ENCODE measurements at places on chromosomes 3 and 15. TPM values are rescaled to one million over a fixed set of nuclear protein-coding genes. Genes with fewer than 3 reads are reported as not detected.
A peak's percentile ranks its signal among the peaks of the same experiment; 100 is the strongest.

Gene DNAH12
- total RNA-seq = not detected

Gene LPP
- total RNA-seq = 35.2 TPM

Gene SCN10A
- not detected for total RNA-seq

Gene INSYN1
- total RNA-seq = 14.2 TPM

Gene DVL3
- 55.5 TPM for total RNA-seq

Gene CDCP1
- total RNA-seq = 17.4 TPM

Gene STX19
- total RNA-seq = not detected

Gene APEH
- total RNA-seq = 202 TPM

- DNase-seq = no peak
These were observed 1.5 kb downstream of the RPL35A start for GRCh38 chr3:197951392-197951990.

DNA sequence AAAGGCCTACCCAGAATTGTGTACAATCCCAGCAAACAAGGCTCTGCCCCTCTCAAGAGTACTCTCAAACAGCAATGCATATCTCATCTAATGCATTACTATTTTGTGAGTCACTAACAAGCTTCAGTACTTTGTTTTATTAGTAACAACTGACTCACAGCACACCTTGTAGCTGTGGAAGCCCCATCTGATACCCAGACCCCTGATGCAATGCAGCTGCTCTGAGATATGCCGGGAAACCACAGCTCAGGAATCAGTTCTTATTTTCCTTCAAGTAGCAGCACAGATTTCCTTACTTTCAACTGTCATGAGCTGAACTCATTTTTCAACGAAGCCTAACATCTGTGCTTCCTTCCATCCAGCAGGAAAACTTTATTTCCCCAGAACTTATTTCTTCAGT lies 37.8 kb downstream of the CCNL1 start:
- DNase-seq = no peak

DNA sequence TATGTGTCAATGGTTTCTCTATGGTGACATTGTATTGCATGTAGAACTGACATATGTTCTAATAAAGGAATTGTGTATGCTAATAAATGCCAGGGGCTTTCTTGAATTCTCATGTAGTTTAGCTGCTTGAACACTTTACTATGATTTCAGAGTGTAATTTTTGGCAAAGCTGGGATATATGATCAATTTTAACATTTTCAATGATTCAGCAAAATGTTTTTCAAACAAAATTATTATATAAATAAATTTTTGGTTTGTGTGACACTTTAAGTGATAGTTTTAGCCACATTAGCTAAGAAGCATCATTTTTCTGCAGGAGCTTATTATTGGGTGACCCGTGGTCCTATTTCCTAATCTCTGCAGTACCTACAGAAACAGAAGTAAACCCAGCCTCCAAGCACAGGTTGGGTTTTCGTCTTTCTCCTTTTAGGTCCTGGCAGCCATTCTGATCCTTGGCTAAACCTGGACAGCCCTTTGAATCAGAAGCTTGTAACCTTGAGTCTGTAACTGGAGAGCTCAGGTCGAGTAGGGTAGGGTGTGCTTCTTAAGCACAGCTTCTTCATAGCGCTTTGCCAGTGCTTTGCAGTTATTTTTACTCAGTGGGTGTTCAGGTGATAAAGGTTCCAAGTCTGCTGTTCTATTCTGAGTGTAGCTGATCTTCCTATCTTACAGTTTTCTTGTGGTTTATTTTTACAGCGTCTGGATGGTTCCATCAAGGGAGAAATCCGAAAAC lies 74.2 kb downstream of the CHD2 start:
- no peak for DNase-seq

- peak; percentile 96 for DNase-seq
These were observed 4.0 kb downstream of the CCDC51 start for GRCh38 chr3:48435774-48436476.

- no peak for DNase-seq
These were observed 970.6 kb downstream of the DIPK2A start for GRCh38 chr3:144942093-144942837.

- DNase-seq = no peak
These were observed 40.1 kb downstream of the RPN1 start for GRCh38 chr3:128610451-128611070.

- no peak for DNase-seq
These were observed 407.8 kb downstream of the TUSC7 start for GRCh38 chr3:117117188-117117936.

DNA sequence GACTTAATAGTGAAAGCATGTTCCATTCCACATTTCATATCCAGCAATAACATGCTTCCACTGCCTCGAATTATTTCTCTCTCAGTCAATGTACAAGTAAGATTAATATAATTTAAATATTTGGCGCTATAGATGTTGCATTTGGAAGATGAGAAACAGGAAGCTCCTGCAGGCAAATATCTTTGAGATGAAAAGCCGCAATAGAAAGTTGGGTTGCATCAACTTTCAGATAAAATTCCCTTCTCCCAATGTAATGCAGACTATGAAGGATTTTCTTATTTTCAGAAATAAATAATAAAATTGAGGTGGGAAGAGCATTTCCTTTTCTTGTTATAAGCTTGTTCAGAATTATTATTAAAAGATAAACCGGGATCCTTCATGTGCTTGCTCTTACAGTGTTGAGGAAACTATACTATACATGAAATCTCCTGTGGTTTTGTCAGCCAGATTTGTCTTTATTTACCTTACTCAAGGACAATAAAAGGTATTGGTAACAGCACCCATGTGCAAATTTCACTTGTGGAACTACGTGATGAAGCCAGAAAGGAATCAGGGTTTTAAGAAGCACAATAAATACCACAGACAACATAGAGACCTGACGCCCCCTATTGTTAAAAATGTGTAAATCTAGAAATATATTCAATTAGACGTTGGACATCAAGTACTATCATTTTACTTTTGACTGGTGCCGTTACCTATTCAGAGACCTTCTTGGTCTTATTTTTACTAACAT lies 307.0 kb downstream of the ARPP21 start:
- DNase-seq = peak; percentile 66

DNA sequence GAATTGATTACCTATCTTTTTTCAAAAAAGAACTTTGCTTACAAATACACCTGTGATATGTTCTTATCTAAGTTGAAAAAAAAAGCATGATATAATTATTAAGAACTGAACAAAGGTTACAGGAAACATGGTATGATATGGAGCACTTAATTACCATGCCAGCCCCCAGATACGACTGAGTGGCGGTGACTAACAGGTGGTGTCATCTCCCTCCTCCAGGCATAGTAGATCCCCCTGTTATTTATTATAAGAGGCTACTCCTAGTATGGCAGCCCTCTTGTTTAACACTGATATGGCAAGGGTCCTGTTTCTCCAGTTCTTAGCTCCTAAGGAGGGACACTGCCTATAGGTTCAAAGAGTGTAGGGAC lies 31.0 kb upstream of the TM4SF4 start:
- no peak for DNase-seq

DNA sequence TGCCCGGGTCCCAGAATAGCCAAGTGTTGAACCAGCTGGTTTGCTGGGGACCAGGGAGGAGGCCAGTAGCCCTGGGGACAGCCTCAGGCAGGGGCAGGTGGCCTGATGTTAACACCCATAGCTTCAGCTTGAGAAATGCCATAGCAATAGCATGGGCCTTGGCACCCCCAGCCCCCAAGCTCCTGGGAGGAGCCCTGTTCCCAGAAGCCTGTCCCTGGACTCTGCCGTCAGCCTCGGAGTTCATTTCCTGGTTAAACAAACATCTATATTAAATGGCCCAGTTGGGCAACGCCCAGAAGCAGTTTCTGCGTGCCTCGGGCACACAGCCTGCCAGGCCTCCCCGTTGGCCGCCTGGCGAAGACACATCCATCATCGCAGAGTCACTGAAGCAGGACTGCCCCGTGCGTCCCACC lies 58.2 kb downstream of the FGD5 start:
- DNase-seq = no peak

GRCh38 chr3:141104151-141104821 lies 53.1 kb downstream of the SPSB4 start:
- DNase-seq = no peak

- no peak for DNase-seq
These were observed 13.4 kb downstream of the B4GALT4 start for GRCh38 chr3:119227070-119227850.

DNA sequence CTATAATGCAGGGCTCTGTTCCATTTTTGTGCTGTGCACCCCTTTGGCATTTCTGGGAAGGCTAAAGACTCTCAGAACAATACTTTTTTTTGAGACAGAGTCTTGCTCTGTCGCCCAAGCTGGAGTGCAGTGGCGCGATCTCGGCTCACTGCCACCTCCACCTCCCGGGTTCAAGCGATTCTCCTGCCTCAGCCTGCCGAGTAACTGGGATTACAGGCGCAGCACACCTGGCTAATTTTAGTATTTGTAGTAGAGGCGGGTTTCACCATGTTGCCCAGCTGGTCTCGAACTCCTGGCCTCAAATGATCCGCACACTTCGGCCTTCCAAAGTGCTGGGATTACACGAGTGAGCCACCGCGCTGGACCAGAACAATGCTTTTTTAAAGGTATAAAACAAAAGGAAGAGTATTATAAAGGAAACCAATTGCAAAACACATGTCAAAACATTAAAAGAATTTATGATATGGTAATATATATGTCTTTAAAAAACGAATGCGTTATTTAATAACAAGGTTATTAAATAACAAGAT lies 999 bp downstream of the SQOR start:
- DNase-seq = no peak

DNA sequence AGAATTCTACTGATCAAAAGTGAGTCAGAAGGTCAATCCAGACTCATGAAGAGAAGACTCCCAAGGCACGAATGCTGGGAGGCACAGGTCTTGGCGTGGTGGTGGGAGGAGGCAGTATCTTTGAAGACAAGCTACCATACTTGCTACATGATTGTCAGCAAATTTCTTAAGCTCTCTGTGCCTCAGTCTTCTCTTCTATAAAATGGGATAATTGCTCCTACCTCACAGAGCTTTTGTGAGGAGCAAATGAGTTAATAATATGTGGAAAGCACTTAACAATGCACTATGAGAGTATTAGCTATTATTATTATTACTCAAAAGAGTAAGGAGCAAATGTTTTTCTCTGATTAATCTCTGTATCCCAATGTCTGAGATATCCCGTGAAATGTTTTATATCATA lies 36.2 kb downstream of the EHD4 start:
- no peak for DNase-seq
